ENCODE measurements at places on chromosomes 12 and 14.

- no peak for DNase-seq
These were observed 15.6 kb downstream of the ERG28 start for GRCh38 chr14:75645056-75645455.

- DNase-seq, result peak; percentile 43
These were observed 644 bp upstream of the SRGAP1 start for GRCh38 chr12:63843721-63844390.

- DNase-seq, result no peak
These were observed 48.7 kb upstream of the TRAF3 start for GRCh38 chr14:102728501-102728900.

- no peak for DNase-seq
These were observed 366.1 kb upstream of the ATXN7L3B start for GRCh38 chr12:74171478-74171909.

DNA sequence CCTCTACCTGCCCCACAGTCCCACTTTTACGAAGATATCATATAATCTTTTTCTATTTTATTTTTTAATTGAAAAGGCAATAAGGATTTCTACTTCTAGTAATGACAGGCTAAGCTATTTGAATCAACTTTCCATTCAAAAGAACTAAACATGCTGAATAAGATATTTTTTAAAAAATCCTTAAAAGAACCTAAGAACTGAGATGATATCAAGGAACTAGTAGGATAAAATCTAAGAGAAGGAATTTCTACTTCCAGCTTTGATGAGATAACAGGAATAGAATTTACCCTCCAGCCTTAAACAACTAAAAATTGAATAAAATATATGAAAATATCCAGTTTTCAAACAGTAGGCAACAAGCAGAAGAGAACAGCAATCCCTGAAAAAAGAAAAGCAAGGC lies 69.0 kb downstream of the TMEM116 start:
- DNase-seq, result no peak

GRCh38 chr12:84411031-84411430 lies 501.6 kb downstream of the SLC6A15 start:
- DNase-seq, result no peak

- DNase-seq, result no peak
These were observed 14.1 kb downstream of the ZFHX2 start for GRCh38 chr14:23537351-23538049.

GRCh38 chr12:77924703-77925102 lies 94.0 kb downstream of the NAV3 start:
- no peak for DNase-seq

- no peak for DNase-seq
These were observed 4.7 kb upstream of the CCER1 start for GRCh38 chr12:90959538-90960139.

GRCh38 chr14:88166616-88167015 lies 156.5 kb downstream of the KCNK10 start:
- DNase-seq, result no peak

Measured in CMK (cell line).